ENCODE measurements at places on chromosomes 11 and 22.

DNA sequence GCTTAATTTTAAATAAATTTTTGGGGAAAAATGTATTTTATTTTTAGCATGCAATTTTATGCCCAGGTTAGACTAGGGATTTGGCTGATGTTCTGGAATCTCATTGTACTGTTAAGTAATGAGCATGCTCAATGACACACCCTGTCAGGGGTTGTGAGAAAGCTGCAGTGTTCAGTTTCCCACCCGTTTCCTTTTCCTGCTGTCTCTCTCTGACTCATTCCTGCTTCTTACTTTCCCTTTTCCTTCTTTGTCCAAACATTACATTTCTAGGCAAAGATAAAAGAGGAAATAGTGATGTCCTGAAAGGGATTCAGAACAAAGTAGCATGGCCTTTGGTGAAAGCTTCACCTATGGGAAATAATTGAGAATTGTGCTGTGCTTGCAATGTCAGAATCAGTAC is 22.7 kb downstream of the OOSP3 start:
- no peak for DNase-seq

- DNase-seq, result no peak
Measured at GRCh38 chr11:1622086-1622485, at the start of gene KRTAP5-4. Gene KRTAP5-4 (minus strand): TSS chr11:1622138. CDS start chr11:1622093, 45 bp downstream.

GRCh38 chr11:123304828-123305466 is 109.9 kb upstream of the CLMP start:
- DNase-seq, result no peak

- DNase-seq, result no peak
Measured at GRCh38 chr22:47586038-47586437, 823.6 kb downstream of the TBC1D22A start.

- DNase-seq, result no peak
Measured at GRCh38 chr11:31131760-31132159, 237.8 kb downstream of the DCDC1 start.

DNA sequence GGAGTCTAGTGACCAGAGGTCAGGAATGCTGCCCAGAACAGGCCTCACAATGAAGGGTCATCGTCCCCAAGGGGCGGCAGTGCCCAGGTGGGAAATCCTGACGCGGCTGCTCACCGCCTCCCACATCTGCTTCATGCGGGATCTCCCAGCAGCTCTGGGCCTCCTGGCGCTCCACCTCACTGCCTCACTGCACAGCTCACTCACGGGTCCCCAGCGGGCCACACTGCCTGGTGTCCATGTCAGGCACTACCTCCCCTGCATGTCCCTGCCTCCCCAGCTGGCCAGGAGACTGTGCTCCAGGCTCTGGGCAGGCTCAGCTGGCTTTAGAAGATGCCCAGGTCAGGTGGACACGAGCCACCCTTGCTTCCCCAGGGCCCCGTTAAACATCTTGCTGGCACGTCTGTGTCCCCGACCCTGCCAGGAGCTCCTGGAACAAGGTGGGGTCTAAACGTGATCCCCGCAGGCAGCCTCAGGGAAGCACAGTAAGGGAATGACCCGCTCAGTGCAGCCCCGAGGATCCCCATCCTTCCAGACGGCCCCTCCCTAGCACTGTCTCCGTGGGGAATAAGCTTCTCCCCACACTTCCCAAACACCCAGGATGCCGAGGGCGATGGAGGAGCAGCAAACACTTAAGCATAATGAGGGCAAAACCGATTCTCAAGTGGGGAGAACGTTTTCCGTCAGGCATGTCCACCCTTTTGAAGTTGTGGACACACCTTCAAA is 93.2 kb downstream of the TRMU start:
- DNase-seq, result no peak

DNA sequence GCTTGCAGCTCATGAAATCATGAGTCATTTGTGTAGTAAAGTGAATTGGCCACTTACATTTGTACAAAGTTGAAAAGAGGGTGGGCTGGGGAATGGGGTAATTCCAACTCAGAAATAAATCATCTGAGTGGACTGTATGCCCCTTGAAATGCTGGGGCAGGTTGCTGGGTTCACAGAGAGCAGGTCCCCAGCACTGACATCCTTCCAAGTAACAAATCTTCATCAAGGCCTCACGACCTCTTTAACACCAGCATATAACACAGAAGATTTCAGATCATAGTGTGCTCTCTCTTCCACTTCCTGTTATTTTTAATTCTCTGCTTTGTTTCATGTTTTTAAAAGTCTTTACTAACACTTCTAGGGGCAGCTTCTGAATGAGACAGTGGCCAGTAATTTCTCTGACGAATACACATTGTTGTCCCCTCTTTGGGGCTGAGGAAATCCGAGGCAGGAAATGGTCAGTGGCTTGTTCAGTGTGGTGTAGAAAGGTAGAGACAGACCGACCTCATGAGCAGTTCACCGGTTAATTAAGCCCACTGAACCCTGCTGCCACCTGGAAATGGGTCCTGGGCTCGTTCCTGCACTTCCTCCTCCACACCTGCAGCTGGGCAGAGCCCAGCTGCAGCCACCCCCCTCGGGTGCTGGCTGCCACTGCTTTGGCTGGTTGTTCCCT is 127.7 kb downstream of the MAML2 start:
- no peak for DNase-seq

DNA sequence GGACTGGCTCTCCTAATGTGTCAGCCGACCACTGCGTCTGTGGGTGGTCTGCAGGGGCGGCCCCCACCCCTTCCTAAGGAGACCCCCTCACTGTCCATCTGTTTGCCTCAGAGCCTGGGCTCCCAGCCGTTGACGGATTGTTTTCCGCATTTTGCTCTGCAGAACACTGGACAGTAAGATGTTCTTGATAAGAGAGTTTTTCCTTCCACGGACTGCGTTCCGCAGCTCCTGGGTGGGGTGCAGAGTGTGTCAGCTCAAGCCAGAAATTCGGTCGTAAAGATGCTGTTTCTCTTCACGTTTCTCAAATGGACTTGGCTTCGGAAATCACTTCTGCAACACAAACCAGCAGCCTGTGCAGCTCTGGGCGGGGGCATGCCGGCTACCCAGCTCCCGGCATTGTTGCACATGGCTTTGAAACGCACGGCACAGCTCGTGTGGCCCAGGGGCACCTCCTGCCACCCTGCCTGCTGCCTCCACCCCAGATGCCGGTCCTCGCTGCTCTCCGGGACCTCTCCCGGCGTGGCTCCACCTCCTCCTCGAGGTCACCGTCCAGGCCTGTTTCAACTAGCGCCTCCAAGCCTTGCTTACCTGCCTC is 2.9 kb upstream of the MRGPRG start:
- no peak for DNase-seq

- DNase-seq, result no peak
Measured at GRCh38 chr22:46638601-46639431, 18.6 kb downstream of the GRAMD4 start.

DNA sequence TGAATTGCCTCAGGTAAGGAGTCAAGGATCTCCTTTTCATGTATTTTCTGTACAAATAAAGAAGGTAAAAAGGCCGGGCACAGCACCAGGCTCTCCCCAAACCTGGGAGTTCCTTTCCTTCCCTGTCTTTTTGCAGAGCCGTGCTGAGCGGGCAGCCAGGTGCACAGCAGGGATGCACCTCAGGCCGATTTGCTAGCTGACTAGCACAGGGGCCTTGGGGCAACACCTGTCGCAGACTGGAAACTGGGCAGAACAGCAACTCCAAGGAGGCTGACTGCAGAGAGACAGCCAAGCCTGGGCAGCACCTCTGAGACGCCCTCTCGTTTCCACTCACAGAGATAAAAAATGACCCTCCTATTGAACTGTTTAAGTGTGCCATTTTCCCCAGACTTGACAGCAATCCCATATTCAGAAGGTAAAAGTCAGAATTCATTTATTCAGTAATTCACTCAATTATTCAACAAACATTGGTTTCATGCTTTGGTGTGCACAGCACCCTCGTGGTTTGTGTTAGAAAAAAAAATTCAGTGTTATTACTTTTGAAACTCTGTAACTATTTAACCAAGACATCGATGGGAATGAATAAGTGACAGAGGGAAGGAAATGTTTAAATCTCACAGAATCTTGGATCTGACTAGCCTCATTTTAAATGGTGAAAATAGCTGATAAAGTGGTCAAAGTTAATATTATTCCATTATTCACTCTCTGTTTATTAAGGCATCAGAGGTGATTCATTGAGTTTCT is 120.9 kb downstream of the GALNT18 start:
- no peak for DNase-seq

GRCh38 chr22:20816559-20816958 is 42.1 kb downstream of the PI4KA start:
- DNase-seq, result no peak

DNA sequence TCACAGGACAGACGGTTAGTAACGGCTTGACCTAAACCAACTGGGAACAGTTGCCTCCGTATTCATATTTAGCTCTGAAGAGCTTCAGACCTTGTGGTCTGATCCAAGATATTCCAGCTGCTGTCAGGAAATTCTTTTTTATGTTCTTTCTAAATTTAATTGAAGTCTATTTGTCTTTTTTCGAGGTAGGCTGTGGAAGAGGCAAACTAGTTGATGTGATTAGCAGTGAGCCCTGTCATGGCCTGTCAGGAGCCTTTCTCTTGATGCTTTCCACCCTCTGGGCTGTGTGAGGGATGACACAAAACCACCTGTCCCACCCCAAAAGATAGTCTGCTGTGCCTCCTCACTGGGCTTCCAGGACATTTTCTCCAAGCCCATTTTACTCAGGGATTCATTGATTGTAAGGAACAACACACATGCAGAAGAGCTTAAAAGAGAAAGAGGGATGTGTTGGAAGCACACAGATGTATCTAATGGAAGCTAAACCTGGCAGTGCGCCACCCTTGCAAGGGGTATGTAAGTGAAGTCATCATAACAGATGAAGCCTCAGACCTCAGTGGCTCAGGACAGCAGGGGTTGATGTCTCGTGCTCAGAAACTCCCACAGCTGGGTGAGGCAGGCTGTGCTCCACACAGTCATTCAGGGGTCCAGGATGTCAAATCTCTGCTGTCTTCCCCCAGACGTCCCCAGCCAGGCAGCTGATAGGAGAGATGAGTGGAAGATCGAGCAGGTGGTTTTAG is 170.0 kb downstream of the NCAM1 start:
- no peak for DNase-seq

DNA sequence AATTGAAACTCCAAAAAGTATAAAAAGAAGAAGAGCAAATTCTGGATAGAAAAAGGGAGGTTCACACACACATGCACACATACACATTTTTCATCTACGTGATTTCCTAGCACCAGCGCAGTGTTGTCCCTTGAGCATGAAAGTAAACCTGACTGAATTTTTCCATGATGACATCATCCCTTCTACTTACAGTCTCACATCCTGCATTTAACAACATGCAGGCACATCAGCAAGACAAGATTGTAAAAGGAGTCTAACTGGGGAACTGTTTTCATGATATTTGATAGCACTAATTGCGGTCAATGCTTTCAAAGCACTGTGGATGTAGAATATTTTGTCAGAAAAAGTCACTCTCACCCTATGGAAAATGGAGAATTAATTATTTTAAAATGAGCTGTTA is 36.6 kb downstream of the GAS2 start:
- no peak for DNase-seq

DNA sequence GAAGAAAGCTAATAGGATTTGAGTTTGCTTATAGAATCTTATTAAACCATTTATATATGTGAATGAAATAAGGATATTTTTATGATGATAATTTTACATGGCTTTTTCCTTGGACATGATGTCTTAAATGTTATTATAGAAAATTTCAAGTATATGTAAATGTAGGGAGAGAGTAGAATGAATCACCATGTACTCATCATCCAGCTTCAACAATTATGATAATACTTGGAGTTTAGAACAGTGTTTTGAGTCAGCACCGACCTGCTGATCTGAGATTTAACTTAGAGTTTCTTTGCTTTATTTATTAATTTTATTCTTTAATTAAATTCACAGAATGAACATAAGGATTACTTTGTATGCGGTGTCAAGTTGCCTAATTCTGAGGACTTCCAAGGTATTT is 193.5 kb downstream of the UVRAG start:
- DNase-seq, result no peak

DNA sequence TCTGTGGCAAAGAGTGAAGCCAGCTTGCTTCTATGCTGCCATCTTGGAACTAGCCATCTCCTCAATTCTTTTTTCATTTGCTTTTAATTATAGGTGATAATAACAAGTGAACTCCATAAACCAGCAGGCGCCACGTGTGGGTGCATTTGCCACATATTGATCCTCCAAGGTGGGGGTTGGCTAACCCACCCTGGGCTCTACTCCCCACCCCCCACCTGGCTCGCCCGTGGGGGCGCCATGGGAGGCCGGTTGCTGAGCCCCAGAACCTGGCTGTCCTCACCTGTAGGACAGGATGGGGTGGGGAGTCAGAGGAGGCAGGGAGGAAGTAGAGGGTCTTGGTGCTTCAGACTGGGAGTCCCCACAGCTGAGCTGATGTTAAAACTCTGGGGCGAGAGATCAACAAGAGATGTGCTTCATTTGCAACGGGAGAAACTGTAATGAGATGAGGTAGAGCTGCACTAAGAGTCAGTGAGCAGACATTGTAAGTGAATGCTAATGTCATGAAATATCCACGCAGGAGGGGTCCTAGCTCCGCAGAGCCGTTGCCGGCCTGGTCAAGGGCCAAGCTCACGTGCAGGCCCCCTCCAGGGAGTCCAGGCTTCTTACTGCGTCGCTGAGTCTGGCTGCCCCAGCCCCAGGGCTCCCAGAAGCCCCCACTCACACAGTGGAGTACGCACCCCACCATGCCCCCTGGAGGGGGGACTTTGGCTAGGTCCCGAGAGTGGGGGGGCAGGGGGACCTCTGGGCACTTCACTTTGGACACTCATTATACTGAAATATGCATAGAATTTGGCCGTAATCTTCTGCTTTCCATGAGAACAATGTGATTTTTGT is 59.4 kb downstream of the BRD1 start:
- DNase-seq, result no peak

GRCh38 chr11:126999366-126999765 is 1.2 kb downstream of the KIRREL3 start:
- DNase-seq, result no peak

- DNase-seq, result no peak
Measured at GRCh38 chr11:269146-269890, 8.9 kb upstream of the NLRP6 start.

GRCh38 chr11:34050581-34051348 is 766 bp upstream of the CAPRIN1 start:
- DNase-seq, result no peak

DNA sequence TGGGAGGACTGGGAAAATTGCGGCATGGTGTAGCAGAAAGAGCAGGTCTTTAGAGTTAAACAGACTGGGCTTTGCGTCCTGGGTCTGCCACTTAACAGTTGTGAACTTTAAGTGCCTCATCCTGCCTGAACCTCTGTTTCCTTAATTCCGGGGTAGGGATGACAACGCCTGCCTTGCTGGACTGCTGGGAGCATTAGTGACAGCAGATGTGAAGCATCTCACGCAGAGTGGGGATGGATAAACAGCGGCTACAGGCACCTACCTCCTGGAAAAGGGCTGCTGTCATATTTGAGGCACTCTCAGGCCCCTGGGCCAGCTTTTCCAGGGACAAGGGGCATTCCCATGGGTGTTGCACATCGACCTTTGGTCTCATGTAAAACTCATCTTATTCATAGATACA is 572.2 kb downstream of the TBC1D22A start:
- no peak for DNase-seq

- no peak for DNase-seq
Measured at GRCh38 chr11:10719616-10720015, 26.1 kb upstream of the IRAG1 start.

Measured in stimulated activated CD4-positive, alpha-beta T cell treated with anti-CD3 and anti-CD28 coated beads, Interleukin-1b, Interleukin-23, amount 100 ng/mL, for 24 hours (primary cell).